ENCODE measurements at places on chromosomes 5 and 9.

DNA sequence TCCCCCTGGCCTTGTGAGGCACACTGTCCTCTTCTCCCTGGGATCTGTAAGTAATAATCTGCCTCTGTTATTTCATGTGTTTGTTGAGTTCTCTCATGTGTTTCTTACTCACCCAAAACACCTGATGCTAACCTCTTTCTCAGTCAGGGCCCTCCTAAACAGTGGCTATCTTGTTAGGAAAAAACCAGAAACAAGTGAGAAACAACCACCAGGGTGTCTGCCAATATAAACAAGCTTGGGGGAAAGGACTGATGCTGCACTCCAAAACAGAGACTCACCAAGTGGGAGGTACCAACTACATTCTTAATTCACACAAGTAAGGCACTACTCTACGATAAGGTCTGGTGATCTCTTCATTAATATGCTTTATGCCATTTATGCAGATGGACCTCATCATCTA, 564.4 kb downstream of the SEMA5A start:
- DNase-seq = no peak

GRCh38 chr5:145859897-145860296, 12.9 kb downstream of the GRXCR2 start:
- DNase-seq = no peak

DNA sequence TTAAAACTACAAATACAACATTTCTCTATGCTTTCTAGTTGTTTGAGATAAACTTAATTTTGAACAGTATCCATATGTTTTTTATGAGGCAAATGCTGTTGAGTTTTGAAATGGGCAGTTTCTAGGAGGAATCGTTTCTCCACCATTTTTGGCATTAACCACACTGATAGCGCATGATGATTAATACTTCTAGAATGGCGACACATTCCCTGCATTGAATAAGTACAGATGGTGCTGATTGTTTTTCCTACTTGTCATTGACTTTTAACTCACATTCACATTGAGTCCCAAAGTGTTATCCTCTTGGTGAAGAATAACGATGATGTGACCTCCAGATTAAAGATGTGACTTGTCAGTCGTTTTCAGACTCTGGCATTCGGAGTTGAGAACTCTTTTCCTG, 6.5 kb upstream of the CCDC192 start:
- DNase-seq = no peak

DNA sequence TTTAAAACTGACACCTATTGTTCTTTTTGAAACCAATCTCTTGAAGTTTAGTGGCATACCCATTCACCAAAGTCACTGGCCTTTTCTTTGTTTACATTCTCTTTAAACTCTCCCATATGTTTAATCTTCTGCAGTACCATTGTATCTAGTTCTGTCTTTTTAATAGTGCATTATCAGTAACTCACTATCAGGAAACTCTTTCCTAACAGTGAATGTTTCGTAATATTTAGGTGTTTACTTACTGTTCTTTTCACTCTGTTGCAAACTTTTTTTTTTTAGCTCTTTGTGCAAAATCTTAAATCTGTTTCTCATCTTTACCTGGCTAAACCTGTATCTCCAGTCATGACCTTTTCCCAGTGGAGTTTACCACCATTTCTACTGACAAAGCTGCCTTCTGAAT, 17.2 kb downstream of the SMAD5 start:
- no peak for DNase-seq

DNA sequence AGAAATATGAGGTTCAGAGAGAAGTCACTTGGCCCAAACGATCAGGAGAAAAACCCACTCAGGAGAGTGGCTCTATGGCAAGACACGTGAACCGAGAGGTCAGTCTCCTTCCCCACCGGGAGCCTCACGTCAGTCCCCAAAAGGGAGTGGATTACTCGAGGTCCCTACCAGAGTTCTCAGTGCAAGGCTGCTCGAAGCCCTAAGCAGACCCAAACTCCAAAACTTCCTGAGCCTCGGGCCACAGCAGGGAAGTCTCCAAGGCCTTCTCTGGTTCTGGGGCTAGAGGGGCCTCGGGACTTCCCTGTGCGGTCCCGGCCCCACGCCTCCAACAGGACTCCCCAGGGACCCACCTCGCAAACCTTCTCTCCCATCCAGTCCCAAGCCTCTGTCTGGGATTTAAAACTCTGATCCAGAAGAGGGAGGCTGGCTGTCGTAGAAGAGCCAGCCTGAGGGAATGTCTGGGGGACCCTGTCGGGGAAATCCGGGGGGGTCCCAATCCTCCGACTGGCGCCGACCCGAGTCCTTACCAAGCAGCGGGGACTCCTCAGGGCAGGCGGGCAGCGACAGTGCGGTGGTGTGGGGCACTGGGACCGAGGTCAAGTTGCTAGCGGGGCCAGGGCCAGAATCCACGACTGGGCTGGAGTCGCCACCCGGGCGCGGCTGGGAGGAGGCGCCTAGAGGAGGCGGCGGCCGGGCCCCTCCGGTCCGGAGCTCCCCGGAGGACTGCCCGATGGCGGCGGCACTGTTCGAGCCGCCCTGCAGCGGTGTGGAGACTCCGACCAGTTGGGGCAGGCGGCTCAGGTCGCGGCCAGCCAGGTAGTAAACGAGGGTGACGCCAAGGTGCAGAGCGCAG, 679 bp downstream of the B4GALT1 start:
- DNase-seq = no peak

- DNase-seq = no peak
Observed at GRCh38 chr5:9553561-9553960, 7.7 kb upstream of the SEMA5A start.

DNA sequence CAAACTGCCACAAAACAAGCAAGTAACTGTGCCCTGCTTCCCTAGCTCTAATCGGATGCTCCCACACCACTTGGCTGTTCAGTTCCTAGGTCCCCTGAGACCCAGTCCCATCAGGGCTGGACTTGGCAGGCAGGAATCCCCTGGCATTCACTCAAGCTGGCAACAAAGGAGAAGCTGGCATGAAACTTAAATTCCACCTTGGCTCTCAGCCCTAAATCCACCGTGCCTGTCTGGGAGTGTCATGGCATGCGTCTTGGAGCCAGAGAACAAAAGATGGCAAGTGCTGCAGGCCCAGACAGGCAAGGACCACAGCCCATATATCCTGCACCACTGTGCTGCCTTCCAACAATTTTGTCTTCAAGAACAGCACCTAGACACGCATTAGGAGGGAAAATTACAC, 38.2 kb downstream of the ETF1 start:
- DNase-seq = no peak

GRCh38 chr9:108434502-108434901, 421.3 kb downstream of the ACTL7B start:
- no peak for DNase-seq

- DNase-seq = no peak
Observed at GRCh38 chr9:89395931-89396710, 77.8 kb downstream of the SECISBP2 start.

DNA sequence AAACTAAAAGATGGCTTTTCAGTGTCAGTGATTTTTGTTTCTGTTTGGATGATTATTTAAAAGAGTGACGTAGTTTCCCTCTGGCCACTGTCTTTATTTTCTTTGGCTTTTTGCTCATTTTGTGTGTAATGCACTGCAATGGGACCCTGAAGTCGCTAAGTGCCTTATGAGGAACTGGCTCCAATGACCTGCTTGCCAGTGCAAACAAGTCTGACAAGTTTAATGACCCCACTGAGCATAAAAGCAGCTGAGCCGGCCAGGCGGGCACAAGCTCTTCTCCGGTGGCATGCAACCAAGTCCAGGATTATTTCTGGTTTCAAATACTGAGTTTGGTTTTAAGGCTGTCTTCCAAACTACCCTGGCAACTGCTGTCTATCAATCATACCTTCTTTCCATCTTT, 15.6 kb upstream of the GNA14 start:
- no peak for DNase-seq

GRCh38 chr9:97557606-97558095, 56.2 kb downstream of the TMOD1 start:
- DNase-seq = no peak

GRCh38 chr9:16637218-16637617, 233.3 kb downstream of the BNC2 start:
- no peak for DNase-seq

- DNase-seq = no peak
Observed at GRCh38 chr9:133604214-133604613, 5.0 kb downstream of the FAM163B start.

GRCh38 chr9:114965564-114965963, 35.2 kb upstream of the TNFSF8 start:
- DNase-seq = no peak

DNA sequence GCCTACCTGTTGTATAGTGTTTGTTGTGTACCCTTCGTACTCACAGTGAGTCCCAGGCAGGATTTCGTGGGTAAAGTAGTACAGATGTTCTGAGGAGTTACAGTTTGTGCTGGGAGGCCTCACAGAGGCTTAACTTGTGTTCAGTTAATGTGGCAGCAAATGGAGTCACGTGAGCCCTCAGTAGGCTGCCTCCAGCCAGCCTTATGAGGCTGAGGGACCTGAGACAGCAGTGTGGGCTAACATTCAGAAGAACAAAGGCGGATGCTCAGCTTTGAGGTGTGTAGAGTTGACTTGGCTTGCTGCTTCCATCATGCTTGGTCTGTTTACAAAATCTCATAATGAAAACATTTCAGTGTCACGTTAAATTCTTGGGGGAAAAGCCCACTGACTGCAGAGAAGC, 118.1 kb downstream of the TRIO start:
- DNase-seq = no peak

- DNase-seq = no peak
Observed at GRCh38 chr5:117594166-117594565, 1019.5 kb upstream of the SEMA6A start.

GRCh38 chr9:136881691-136882108, 4.6 kb upstream of the TRAF2 start:
- no peak for DNase-seq

GRCh38 chr5:10762776-10763500, 1.9 kb upstream of the DAP start:
- no peak for DNase-seq

- no peak for DNase-seq
Observed at GRCh38 chr5:61293071-61293470, 39.0 kb upstream of the ZSWIM6 start.

GRCh38 chr9:136054798-136055714, 40.0 kb downstream of the NACC2 start:
- no peak for DNase-seq

DNA sequence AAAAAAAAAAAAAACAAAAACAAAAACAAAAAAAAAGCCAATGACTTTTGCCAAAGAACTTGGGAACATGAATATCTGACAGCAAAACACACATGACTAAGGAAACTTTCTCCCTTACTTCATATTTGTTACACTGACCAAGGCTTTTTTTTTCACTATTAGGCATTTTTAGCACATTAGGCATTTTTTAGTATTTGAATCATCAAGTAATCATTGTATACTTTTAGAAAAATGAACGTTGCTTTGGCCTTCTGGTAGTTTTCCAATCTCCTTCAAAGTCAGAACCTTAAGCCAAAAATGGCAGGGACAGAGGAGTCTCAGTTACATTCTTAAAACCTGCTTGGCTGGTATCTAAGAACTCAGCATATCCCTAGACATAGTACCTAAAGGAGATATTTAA, 19.3 kb downstream of the NREP start:
- DNase-seq = no peak

DNA sequence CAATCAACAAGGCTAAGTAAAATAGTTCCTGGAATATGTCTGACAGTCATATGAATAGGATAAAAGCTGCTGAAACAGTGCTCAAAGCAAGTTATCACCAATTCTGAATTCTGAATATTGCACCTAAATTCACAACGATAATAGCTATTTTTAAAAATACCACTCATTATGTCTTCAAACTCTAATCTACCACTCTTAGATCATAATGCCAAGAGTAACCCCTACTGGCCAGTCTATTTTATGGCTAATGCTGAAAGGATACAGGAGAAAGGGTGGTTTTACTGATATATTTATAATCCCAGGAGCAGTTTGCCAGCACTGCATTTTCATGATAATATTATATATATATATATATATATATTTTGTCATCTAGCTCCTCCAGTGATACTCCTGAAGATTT, 232.8 kb downstream of the PDE4D start:
- no peak for DNase-seq

- DNase-seq = no peak
Observed at GRCh38 chr5:4576908-4577307, 563.2 kb upstream of the ADAMTS16 start.

- DNase-seq = no peak
Observed at GRCh38 chr5:126002222-126002897, 420.8 kb upstream of the GRAMD2B start.

GRCh38 chr5:136729901-136730355, 364.6 kb upstream of the TRPC7 start:
- DNase-seq = no peak

All from T-helper 2 cell (primary cell).